ENCODE measurements at places on chromosomes 3 and 15.

DNA sequence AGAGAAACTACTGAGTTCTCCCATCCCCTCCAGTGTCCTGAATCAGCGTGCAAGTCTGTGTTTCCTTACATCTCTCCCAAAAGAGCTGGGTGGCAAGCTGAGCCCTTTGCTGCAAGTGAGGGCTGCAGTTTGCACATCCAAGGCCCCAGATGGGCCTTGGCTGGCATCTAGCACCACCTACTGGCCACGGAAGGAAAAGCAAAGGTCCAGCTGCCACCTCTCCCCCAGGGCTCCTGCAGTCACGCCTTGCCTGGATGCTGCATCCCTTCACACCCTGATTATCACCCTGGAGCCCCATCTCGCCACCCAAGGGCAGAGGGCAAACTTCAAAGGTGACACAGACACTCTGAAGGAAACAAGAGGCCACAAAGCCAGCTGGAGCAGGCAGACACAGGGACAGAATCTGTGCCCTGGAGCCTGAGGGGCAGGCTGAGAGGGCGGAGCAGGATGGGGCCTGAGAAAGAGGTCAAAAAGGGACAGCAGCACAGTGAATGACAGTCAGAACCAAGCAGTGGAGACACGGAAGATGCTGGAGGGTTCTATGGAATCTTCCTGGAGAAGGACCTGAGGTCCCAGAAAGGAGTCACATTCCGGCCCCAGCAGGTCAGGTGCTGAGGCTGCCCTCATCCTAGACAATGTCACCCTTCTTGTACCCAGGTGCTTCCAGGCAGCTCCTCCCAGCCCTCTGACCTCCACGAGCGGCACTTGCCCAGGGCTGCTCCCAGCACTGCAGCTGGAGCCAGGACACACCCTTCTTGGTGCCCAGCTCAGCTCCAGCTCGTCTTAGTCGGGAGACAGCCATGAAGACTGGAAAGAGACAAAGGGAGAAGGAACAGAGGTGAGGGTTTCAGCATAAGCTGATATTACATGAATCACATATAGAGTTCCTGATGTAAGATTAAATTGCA, 18.3 kb upstream of the NTRK3 start:
- DNase-seq: no peak

DNA sequence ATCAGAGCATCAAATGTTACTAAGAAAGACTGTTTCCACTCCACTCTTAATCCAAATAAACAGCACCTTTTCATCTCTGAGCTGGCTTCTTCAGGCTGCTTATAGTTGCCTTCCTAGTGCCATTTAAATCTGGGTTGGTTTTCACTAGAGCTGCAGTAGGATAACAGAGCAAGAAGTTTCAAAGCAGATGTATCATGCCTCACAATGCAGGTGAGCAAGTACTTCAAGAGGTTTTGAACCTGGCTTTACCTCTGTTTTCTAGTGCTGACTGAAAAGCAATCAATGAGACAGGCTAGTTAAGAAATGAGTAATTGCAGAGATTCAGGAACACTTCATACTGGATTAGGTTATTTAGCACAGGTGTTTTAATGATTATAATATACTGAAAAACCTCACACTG, 147.7 kb upstream of the SATB1 start:
- no peak for DNase-seq

DNA sequence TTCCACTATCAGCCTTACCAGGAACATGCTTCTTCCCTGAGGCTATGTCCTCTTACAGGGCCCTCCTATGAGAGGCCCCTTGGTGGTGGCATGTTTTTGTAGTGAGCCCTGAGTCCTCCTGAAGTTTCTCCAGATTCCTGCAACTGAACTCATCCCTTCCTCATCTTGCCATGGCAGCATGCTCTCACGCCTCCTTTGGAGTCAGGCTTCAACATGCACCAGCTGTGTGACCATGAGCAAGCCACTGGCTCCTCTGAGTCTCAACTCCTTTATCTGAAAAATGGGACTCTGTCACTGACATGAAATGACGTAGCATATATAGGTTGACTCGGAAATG, 216.3 kb upstream of the TLE3 start:
- DNase-seq: no peak

GRCh38 chr3:14875411-14876175, 56.8 kb downstream of the FGD5 start:
- no peak for DNase-seq

DNA sequence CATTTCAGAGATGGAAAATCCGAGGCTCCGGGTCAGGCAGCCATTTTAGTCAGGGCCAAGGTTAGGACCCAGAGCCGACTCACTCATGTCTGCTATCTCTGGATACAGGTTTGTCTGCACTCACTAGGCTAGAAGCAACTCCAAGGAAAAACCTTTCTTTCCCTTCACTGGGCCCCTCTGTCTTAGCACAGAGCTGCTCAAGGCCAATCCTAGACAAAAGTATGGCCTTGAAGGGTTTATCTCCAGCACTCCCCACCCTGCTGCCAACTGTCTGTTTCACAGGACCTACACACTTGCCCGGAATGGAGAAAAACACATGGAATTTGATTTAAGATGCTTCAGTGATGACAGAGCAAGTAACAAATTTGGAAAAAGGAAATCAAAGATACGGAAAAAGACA, 25.6 kb downstream of the ACAN start:
- no peak for DNase-seq

DNA sequence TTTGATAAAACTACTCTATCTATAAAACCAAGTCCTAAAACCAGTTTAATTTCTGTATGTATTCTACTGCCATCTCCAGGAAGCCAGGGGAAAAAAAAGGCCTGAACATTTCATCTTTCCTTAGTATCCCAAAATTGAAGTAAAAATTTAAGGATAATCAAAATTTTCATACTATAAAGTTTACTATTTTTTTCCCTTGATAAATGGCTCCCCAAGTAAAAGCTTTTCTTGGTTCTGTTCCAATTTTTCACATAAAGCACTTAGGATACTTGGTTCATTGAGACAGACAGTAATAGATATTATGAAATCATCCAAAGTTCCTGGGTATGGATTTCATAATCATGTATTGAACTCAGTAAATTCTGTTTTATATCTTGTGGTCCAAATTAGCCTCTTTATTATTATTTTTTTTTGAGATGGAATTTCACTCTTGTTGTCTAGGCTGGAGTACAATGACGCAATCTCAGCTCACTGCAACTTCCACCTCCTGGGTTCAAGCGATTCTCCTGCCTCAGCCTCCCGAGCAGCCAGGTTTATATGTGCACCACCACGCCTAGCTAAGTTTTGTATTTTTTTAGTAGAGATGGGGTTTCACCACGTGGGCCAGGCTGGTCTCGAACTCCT, 34.5 kb downstream of the ICE2 start:
- DNase-seq: no peak

DNA sequence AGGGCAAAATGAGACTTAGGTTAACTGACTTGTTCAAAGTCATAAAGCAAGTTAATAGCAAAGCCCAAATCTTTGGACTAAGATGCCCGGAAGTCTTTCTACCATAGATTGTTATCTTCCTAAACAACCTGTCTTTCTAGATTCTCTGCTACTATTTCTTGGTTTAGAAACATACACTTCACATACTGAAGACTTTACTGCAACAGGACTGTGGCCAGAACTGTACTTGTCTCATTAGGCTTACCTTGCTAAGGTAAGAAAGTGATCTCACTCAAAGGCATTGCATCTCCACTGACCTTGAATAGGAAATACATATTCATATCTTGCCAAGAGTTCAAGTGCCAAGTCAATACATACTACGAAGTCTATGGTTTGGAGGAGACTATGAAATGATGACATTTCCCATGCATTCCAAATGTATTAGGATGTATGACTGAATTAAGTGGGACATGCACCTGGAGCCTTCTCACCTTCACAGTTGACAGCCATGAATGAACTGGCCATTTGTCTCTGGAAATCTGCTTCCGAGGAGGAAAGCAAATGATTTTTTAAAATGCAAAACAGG, 5.0 kb downstream of the ZDHHC3 start:
- no peak for DNase-seq

- no peak for DNase-seq
Measured at GRCh38 chr3:20317616-20318015, 131.6 kb upstream of the SGO1 start.

GRCh38 chr15:93068581-93069199, 20.3 kb downstream of the RGMA start:
- no peak for DNase-seq

DNA sequence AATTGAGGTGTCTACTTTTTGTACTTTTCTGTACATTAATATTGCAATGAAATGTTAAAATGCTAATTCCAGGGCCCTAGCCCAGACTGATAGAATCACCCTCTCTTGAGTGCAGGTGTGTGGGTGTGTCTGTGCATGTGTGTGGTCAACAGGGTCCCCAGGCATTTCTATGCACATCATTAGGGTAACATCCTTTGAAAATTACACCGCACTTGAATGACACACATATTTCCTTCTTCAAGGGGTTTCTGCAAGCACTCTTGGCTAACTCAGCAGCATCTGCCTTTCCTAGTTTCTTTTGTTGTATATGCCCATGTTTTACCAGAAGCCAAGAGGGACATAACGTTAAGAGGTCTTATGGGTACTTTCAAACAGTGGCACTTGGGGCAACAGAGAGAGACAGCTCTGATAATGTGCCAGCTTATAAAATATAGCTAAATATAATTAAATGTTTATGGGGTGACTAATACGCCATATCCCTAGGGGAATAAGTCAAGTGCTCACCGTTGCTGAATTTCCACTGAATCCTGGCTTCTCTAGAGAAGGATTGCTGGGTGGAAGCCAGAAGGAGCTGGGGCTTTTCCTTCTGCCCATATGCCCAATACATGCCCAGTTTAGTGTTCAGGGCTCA, 54.5 kb upstream of the LRIG1 start:
- DNase-seq: no peak

DNA sequence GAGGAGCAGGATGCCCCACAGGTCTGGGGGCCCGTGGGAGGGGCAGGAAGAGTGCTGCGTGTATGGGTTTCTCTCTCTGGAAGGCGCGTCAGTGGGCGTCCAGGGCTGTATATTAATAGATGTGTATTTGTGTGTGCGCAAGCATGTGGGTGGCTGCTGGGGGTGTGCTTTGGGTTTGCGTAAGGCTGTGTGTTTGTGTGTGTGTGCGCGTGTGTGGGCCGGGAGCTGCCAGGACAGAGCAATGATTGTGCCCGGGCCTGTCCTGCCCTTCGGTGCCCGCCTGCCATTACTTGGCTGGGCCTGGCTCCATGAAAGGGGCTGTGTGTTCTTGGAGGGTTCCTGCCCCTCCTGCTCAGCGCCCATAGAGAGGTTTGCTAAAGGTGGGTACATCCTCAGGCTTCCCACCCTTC, 16.3 kb downstream of the CSPG4 start:
- DNase-seq: no peak
